ENCODE measurements at places on chromosomes 16 and 17.

GRCh38 chr16:73196670-73197069 is 148.7 kb upstream of the ZFHX3 start:
- DNase-seq, result peak; percentile 54

GRCh38 chr17:48625495-48626244 is 488 bp downstream of the HOXB9 start:
- DNase-seq, result no peak

GRCh38 chr16:80330803-80331202 is 210.0 kb upstream of the DYNLRB2 start:
- DNase-seq, result no peak

DNA sequence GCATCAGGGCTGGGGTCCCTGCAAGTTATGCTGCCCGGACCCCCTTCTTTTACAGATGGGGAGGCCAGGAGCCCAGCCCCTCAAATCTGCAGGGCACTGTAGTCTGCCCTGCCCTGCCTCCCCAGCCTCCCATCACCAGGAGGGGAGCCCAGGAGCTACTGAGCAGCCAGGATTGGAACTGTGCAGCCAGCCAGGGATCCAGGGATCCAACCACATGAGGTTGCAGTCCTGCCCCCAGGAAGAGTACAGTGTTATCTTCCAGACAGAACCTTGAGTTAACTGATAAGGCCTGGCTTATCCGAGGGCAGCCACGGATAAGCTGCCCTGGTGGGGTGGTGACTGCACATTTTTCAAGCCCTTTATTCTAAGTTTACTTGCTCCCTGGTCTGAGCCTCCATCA is 11.4 kb upstream of the NDRG4 start:
- no peak for DNase-seq

- no peak for DNase-seq
Observed at GRCh38 chr17:80918731-80919130, 72.9 kb upstream of the CHMP6 start.

- peak; percentile 12 for DNase-seq
Observed at GRCh38 chr16:12271006-12271405, 294.5 kb downstream of the SNX29 start.

GRCh38 chr17:2797637-2798036 is 1.4 kb downstream of the RAP1GAP2 start:
- no peak for DNase-seq

- no peak for DNase-seq
Observed at GRCh38 chr17:39000021-39000601, 32.9 kb upstream of the FBXO47 start.

GRCh38 chr17:55742272-55743102 is 8.4 kb upstream of the PCTP start:
- DNase-seq, result no peak
